ENCODE measurements at places on chromosomes 4 and X.

- DNase-seq = no peak
Observed at GRCh38 chr4:102466298-102466697, 34.9 kb upstream of the NFKB1 start.

GRCh38 chrX:152601848-152602616 lies 35.7 kb upstream of the GABRQ start:
- no peak for DNase-seq

- no peak for DNase-seq
Observed at GRCh38 chr4:189202869-189203271, 737.8 kb upstream of the FRG1 start.

DNA sequence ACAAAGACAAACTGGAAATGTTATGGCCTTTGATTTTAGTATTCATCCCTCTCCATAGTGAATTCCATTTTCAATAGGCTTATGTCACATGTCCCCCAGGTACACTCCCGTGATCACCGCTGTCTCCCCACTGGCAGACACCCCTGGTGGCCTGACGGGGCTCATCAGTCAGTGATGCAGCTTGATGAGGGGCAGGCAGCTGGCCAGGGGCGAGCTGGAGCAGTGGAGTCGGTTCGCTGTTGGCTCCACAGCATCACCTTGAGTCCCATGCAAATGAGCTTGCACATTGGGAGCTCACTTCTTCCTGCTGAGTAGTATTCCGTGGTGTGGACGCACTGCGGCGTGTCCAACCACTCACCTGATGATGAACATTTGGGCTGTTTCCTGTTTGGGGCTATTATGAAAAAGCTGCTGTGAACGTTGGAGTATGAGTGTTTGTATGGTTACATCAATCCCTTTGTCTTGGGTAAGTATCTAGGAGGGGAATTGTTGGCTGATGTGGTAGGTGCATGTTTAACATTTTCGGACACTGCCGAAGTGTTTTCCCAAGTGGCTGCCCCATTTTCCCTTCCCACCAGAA lies 5.2 kb downstream of the TREX2 start:
- no peak for DNase-seq

DNA sequence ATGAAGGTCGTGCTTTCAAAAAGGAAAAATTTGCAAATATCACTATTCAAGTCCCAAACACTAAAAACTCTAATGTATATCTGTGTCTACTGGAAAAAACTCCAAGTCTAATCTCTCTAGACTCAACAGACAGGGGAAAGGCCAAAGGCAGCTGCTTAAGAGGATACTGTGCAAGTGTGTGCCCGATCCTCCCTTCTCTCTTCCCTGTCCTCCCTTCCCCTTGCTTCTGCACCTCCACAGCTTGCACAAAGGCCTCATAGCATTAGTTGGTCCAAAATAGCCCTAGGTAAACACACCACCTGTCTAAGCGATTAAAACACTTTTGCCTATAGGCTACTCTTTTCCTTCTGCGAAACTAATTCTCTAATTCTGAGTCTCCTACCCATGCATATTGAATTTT lies 10.6 kb downstream of the C4orf54 start:
- DNase-seq = no peak

DNA sequence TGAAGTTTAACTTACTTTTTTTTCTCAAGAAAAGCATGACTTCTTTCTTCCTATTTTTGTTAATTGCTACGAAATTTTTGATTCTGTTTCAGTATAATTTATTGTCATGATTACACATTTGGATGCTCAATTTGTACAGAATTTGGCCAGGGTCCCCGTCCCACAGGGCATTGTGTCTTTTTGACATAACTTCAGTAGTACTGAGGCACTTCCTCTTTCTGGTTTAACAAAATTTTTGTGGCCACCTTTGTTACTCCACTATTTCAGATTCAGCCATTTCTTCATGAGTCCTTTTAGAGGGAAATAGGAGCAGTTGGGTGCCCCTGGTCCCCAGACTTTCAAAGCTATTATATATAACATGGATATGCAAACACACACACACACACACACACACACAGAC lies 1248.7 kb downstream of the PCDH7 start:
- DNase-seq = no peak

DNA sequence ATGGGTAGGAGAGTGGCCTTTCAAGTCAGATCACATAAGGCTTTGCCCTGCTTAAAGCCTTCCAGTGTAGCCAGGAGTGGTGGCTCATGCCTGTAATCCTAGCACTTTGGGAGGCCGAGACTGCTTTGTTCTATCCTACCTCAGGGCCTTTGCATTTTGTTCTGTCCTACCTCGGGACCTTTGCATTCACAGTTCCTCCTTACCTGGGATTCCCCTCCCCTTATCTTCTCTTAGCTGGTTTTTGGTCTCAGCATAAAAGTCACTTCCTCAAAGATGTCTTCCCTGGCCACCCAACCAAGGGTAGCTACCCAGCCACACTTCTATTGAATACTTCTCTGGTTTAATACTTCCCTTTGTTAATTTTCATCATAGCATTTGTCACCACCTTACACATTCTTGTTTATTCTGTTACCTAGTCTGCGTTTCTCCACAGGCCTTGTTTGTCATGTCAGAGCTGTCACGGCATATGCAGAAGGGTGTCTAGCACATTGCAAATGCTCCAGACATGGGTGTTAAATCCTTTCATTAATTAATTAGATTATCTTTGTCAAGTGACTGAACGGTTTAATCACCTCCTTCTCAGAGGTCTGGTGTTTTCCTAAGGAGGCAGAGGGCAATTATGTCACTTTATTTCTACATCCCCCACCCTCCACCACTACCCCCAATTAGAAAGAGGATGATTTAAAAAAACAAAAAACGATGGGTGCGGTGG lies 11.3 kb upstream of the SETD7 start:
- no peak for DNase-seq

DNA sequence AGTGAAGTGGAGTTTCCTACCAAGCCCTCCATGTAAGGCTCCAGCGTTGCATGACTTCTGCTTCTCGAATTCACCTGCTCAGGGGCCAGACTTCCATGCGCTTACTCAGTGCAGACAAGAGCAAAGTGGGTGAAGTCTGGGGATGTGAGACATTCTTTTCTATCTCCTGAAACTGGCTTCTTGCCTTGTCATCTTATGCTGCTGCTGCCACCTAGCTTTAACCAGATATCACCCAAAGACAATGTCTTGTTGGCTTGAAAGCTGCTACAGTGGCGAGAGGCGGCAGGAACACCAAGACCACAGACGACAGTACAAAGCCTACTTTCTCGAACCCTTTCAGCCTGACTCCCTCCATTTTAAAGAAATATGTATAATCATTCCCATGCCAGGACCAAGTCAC lies 103.6 kb upstream of the ADGRG2 start:
- no peak for DNase-seq

GRCh38 chr4:129109965-129110824 lies 14.2 kb downstream of the C4orf33 start:
- DNase-seq = no peak

- no peak for DNase-seq
Observed at GRCh38 chrX:69565247-69565815, 50.6 kb upstream of the EDA start.

GRCh38 chrX:23616361-23616760 lies 50.9 kb upstream of the PRDX4 start:
- DNase-seq = no peak

GRCh38 chrX:135086197-135086854 lies 34.0 kb downstream of the ETDB start:
- no peak for DNase-seq

- DNase-seq = no peak
Observed at GRCh38 chr4:89939994-89940393, 45.3 kb downstream of the MMRN1 start.

DNA sequence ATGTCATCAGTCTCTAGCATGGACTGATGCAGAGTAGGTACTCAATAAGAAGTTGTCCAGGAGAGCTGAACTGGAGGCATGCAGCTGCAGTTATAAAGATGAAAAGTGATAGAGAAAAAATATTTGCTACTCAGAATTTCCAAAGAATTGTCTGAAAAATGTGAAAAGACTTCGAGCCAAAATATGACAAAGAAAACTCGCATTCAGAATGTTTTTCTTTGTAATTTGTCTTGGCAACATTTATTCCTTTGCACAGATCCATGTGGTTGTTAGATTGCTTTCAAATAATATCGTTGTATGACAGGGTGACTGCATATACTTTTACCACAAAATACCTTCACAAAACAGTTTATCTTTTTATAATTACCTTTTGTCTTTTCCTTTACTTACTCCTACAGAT lies 128.0 kb upstream of the SLC4A4 start:
- no peak for DNase-seq

GRCh38 chr4:163623787-163624186 lies 129.3 kb downstream of the TMA16 start:
- no peak for DNase-seq

- DNase-seq = no peak
Observed at GRCh38 chrX:153812220-153812619, 17.8 kb downstream of the SSR4 start.

DNA sequence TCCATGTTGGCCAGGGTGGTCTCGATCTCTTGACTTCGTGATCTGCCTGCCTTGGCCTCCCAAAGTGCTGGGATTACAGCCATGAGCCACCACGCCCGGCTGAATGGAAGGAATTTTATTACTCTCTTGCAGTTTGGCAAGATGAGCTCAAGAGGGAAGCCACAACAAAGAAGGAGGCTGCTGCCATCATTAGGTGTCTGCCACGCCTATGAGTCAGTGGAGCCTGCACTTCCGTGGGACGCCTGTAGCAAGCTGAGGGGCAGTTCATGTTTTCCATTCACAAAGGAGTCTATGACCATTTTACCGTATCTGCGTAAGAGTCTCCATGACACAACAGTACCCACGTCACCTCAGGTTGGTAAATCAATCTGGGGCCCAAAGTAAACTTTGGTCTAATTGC lies 51.2 kb upstream of the CHRNA9 start:
- no peak for DNase-seq

DNA sequence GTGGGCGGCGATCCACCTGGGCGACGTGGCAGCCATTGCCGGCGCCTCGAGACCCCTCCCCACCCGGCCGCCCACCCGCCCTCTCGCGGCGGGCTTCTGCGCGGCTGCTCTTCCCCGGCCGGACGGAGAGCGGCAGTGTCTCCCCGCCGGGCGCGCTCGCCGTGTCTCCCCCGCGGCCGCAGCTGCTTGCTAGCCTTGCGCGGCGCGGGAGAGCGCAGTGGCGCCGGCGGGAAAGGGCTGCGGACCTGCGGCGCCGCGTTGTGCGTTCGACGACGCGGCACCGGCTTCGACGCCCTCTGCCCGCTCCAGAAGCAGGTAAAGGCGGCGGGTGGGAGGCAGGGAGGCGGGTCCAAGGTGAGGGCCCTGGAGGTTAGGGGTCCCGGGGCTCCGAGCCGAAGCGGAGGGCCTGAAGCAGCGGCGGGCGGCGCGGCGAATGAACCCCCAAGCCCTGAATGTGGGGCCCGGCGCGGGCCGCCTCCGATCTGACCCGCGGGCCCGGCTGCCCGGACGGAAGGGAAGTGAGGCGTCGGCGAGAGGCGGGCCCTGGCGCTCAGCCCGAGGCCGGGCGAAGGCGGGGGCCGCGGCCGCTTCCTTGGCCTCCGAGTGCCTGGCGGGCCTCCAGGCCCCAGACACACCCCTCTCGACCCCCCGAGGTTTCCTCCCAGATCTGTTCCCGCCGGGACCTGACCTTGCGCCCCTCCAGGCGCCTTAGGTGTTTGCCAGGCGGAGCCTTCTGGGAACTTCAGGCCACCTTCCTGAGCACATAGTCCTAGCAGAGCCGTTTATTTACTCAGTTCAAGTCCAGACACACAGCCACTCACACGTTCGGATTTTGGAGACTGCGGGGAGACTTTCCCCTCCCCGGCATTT lies at the start of gene N4BP2:
N4BP2 (plus strand) TSS at position 135 of the 870 bp plus-strand sequence. CDS start 40,491 bp downstream, outside the sequence.
- DNase-seq = no peak

- DNase-seq = no peak
Observed at GRCh38 chr4:140969296-140969695, 164.0 kb downstream of the RNF150 start.

DNA sequence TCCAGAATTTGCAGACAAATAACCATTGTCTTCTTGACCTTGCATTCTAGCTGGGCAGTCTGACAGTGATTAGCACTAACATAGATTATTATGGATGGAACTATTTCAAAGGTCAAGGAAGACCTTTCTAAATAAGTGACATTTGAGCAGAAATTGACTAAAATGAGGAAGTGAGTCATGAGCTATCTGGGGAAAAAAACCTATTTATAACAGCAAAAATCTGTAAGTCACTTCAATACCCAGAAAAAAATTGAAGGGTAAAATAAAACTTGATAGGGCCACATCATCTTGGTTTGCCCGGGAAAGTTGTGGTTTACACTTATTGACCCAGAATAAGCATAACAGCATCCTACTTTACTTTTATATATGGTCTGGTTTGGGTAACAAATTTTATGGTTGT lies 414.6 kb upstream of the HS3ST1 start:
- no peak for DNase-seq

DNA sequence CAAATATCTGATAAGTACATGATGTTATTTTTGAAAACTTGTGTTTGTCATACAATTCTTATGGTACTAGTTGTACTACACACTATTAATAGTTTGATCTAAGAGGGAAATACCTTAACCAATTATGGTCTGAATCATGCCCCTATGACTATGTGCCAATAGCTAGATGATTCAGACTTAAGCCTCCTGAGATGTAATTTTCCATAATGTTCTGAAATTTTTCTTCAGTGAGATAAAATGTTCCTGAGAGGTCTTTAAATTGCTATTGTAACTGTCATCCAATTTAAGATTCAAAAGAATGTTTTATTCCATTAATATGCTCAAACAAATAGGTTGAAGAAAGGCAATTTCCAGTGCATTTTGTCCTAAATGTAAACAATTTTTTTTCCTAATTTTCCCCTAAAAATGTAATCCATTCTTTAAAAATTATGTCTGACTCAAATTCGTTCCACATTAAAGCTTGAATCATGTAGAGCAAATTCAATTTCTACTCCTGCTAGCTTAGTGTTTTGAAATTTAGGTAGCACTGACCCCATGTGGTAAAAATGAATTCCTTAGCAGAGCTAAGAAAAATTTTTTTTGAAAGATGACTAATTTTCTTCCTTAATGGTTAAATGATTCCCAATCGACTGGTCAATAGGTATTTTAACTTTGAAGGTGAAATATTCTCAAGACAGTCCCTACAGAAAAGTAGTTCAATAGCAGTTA lies 49.1 kb downstream of the APOOL start:
- DNase-seq = no peak

- DNase-seq = no peak
Observed at GRCh38 chr4:57219431-57219830, 109.2 kb upstream of the IGFBP7 start.

- no peak for DNase-seq
Observed at GRCh38 chrX:24110069-24110468, 39.5 kb upstream of the ZFX start.

DNA sequence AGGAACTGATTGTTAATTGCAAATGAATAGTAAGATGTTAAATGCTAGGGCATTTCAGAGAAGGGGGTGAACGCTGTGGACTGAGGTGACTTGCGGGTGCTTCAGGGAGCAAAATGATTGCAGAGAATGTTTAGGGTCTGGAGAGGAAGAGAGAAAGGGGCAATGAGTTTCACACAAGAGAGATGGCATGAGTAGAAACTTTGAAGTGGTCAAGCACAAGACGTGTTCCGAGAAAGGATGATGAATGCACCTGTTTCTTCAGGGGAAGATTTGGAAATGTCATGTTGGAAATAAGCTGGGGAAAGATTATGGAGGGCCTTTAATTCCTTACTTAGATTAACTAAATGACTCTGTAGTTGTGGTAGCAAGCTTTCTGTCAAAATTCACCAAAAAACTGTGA lies 43.4 kb downstream of the DTHD1 start:
- DNase-seq = no peak

- no peak for DNase-seq
Observed at GRCh38 chr4:106287353-106287969, 28.5 kb downstream of the TBCK start.

GRCh38 chr4:102642631-102643298 lies 118.0 kb downstream of the MANBA start:
- no peak for DNase-seq

GRCh38 chr4:150999086-150999485 lies 16.0 kb downstream of the LRBA start:
- no peak for DNase-seq

Data from cerebellar nuclear complex (tissue), 1 donor.